RWPE1 (cell line): ENCODE measurements at places on chromosomes 4 and X.

DNA sequence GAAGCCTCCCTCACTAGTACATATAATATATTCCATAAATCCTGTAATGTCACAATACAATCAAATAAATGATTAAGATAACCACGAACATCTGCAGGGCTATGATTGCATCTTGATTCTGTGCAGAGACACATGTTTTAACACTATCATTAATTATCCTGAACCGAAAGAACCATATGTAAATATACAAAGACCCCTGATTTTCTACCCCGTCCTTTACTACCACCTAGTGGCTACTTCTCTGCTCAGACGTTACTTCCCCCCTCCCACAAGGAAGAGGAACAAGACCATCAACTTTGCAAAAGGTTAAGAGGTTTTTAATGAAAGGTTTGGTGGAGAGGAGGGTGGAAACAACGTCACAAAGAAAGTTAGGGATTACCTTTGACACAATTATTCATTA, 134.0 kb downstream of the COL4A6 start:
- no peak for DNase-seq

GRCh38 chr4:167021545-167022155, 212.6 kb downstream of the SPOCK3 start:
- DNase-seq = peak; percentile 25

GRCh38 chr4:37964734-37965457, 4.7 kb downstream of the PTTG2 start:
- DNase-seq = no peak

DNA sequence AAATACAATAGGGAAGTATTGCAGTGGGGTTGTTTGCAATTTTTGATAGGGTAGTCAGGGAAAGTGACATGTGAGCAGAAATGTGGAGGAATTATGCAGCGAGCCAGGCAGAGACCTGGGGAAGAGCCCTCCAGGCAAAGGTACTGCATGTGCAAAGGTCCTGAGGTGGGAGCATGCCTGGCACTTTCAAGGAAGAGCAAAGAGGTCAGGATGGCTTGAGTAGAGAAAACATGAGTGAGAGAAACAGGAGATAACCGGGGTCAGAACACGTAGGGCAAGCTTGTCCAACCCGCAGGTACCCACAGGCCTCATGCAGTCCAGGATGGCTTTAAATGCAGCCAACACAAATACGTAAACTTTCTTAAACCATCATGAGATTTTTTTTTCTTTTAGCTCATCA, 71.0 kb downstream of the COQ2 start:
- no peak for DNase-seq

GRCh38 chr4:138865765-138866164, 149.8 kb upstream of the NOCT start:
- DNase-seq = no peak

DNA sequence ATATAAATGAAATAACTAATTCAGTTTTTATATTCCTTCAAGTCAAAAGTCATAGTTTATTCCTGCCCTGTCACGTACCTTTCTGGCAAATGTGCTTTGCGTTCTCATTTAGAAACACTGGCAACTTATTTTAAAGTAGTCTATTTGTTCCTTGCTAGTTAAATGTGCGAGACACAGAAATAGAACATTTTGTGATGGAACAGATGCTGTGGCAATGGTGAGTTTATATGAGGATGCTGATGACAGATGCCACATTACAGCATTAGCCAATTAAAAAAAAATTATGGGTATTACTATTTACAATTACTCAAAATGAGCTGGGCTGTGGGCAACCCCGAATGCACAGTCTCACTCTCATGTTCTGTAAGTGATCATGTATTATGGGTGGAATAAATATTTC, 26.1 kb upstream of the EPHA5 start:
- DNase-seq = no peak

DNA sequence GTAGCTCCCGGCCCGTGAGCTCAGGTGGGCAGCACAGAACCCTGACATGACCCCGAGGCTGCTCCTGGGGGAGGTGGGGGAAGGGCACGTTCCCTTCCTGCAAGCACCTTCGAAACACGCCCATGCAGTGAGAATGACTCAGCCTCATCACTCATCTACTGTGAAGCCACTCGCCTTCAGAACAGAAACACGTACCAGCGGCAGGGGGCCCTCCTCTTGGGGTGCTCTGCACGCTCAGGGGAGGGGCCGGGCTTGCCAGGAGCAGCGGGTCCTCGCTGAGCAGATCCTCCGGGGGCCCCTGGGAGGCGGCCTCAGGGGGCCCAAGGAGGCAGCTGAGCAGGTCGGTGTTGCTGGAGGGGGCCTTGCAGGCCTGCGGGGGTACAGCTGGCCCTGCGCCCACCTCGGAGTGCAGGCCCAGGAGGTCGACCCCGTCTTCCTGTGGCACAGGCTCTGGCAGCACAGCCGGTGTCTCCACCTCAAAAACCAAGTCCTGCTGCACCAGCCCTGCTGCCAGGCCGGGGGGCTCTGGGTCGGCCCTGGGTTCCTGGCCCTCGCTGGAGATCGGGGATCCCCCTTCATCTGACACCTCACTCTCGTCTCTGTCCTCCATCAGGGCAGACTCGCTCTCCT, 40.9 kb upstream of the CPLX1 start:
- DNase-seq = peak; percentile 47

- no peak for DNase-seq
These were observed 2.6 kb downstream of the CTBP1 start for GRCh38 chr4:1246111-1246881.

DNA sequence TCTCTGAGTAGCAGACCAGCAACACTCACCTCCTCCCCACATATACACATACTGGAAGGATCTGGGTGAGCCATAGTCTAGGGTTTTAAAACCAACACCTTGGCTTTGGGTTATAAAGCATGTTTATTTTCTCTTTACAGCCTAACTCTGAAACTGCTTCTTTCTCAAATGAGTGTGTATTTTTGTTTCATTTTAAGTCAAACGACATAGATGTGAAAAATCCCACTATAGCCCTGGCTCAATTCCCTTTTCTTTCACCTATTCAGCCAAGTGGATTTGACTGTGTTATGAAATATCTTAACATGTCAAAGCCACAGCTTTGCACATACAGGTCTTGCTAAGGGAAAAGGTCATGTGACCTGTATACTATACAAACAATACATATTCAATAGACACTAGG, 13.8 kb downstream of the NEXMIF start:
- DNase-seq = no peak

- no peak for DNase-seq
These were observed 120.5 kb downstream of the HS6ST2 start for GRCh38 chrX:132837967-132838366.

GRCh38 chr4:102843938-102844337, 16.6 kb upstream of the UBE2D3 start:
- DNase-seq = no peak

GRCh38 chr4:159549098-159549518, 446.2 kb downstream of the RAPGEF2 start:
- DNase-seq = peak; percentile 3

DNA sequence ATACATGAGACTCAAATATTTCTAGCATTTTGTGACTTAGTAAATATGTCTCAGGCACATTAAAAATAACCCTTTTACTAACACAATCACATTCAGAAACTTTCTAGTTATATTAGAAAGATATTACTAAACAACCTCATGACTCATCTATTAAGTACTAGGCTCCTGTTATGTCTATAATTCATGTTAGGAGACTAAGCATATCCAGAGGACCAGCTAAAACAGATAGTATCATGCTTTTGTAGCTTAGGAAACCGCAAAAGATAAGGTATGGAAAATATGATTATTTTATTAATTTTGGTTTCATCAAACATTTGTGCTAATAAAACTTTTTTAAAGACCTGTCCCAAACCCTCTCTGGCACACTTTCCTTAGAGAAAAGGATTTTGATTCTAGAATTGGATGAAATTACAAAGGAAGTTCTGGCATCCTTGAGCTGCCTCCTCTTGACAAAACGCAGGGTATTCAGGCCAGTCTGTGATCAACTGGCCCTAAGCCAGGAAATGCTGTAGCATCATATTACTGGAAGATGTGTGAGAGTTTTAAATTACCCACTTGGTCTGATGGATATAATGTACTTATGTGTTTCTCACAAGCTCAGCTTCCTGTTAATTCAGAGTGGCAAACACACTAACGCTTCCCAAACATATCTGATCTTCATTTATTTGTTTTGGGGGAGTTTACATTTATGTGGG, 60.4 kb downstream of the NRK start:
- no peak for DNase-seq
